ENCODE measurements at places on chromosomes 11 and 22.

GRCh38 chr11:1371026-1371325 lies 18.8 kb upstream of the BRSK2 start:
- no peak overlapping the region for H3K27ac ChIP-seq
- no peak overlapping the region for H3K4me3 ChIP-seq
- no peaks in the 10 kb centered on the region for H3K4me1 ChIP-seq
- DNase-seq: no peak
- H3K36me3 ChIP-seq: no peaks in the 10 kb centered on the region

GRCh38 chr11:101576456-101576855 lies 7.4 kb downstream of the TRPC6 start:
- no peaks in the 10 kb centered on the region for H3K4me1 ChIP-seq
- no peak overlapping the region for H3K27ac ChIP-seq
- DNase-seq: no peak
- H3K27me3 ChIP-seq: no peaks in the 10 kb centered on the region
- no peak overlapping the region for H3K4me3 ChIP-seq

DNA sequence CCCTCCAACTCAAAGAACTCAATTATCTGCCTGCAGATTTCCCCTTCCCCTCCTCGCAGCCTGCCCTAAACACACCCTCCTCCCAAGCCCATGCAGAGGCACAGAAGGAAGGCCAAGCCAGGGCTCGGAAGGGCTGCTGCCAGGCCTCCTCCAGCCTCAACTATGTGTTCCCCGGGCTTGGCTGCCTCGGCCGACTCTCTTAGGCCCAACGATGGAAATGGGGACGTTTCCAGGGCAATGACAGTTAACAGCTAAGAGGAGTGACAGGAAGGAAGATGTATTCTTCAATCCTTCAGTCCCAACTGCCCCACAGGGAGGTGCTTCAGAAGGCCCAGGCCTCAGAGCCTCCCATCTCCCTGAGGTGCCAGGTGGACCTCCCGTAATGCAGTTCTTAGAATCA lies 104.0 kb upstream of the AKIP1 start:
- H3K4me1 ChIP-seq: no peaks in the 10 kb centered on the region
- no peak overlapping the region for H3K4me3 ChIP-seq
- H3K27me3 ChIP-seq: no peaks in the 10 kb centered on the region
- H3K27ac ChIP-seq: no peak overlapping the region
- no peaks in the 10 kb centered on the region for H3K36me3 ChIP-seq

DNA sequence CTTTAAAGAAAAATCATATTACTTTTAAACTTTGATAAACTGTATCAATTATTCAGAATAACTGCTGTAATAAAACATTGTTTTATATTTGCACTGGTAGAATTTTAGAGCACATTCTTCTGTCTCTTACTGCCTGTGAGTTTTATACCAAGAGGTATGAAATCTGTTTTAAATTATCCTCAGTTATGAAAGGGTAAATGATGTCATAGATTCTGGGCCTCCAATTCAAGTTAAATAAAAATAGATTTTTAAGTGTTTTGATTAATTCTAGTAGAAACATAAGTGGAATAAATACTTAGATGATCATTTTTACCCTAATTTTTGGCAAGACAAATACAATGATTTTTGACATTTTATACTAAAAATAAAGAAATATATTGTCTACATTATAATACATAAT lies 93.0 kb downstream of the GUCY1A2 start:
- no peaks in the 10 kb centered on the region for H3K36me3 ChIP-seq
- H3K4me1 ChIP-seq: no peaks in the 10 kb centered on the region
- no peak overlapping the region for H3K27ac ChIP-seq
- no peak for DNase-seq

DNA sequence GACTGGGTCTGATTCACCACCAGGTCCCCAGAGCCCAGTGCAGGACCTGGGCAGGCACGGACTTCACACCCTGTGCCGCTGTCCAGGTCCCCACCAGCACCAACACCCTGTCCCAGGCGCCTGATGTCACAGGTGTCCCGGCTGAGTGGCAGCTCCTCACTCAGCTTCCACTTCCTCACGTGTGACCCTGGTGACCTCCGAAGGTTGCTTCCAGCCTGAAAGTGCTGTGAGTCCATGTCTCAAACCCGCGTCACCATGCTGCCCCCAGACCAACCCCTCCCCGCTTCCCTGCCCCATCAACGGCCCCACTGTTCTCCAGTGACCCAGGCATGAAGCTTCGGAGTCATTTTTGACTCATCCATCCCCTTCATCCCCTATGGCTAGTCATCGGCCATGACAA lies 25.7 kb upstream of the PICK1 start:
- H3K27me3 ChIP-seq: no peaks in the 10 kb centered on the region
- H3K4me3 ChIP-seq: no peak overlapping the region
- H3K4me1 ChIP-seq: peaks cover 46% of the 10 kb centered on the region

DNA sequence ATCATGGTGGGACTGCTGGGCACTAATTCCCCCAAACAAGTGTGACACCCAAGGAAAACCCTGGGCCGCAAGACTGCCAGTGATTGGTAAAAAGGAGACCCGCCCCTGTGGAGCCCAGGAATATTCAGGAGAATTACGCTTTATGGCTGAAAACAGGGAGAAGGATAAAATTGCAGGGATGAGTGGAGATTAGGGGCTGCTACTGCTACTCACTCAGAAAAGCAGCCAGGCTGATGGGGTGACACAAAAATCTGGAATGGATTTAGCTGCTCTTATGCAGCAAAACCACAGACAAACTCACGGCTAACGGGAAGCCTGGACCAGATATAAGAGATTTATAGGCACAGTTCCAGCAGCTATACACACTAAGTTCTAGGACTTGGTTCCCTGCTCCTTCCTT lies 4.4 kb upstream of the FBXO3 start:
- DNase-seq: no peak
- H3K36me3 ChIP-seq: no peaks in the 10 kb centered on the region
- H3K27me3 ChIP-seq: peaks cover 5% of the 10 kb centered on the region
- no peak overlapping the region for H3K4me3 ChIP-seq

DNA sequence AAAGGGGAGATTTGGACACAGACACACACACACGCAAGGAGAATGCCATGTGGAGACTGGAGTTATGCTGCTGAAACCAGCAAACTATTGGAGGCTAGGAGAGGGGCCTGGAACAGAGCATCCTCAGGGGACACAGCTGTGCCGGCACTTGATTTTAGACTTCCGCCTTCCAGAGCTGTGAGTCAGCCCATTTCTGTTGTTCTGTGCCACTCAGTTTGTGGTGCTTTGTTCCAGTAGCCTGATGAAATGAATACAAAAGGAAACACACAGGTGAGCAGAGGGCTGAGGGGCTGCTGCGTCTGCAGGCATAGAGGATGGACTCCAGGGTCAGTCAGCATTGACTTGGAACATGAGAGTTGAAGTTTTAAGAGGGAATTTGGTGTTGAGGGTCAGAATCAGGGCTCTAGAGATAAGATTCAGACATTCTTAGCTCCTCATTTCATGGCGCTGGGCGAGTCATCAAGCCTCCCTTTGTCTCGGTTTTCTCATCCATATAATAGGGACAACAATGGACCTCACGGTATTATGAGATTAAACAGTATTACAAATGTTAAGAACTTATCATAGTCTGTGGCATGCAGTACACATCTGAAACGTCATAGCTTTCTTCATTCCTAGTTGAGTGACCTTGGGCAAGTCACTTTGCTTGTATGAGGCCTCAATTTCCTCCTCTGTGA lies 191.0 kb downstream of the MIAT start:
- no peak overlapping the region for H3K4me3 ChIP-seq
- H3K27ac ChIP-seq: no peak overlapping the region
- H3K27me3 ChIP-seq: no peaks in the 10 kb centered on the region

DNA sequence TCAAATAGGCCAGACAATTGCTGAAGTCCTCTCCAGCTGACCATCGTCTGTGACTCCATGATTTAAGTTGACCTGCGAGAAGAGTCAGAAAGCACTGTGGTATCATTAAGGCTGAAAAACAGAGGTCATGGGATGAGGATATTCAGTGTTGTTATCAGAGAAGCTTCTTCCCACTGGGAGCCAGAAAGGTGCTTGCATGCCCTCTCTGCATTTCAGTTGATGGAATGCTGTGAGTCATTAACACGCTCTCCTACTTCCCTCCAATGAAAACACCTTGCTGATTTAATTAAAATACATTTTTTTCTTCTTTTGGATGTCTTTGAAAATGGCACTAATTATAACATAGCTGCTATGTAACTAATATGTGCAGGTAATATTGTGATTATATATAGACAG lies 667.0 kb downstream of the NTM start:
- H3K4me3 ChIP-seq: no peak overlapping the region
- DNase-seq: no peak
- H3K4me1 ChIP-seq: no peaks in the 10 kb centered on the region
- no peaks in the 10 kb centered on the region for H3K36me3 ChIP-seq
- H3K27me3 ChIP-seq: no peaks in the 10 kb centered on the region
- no peak overlapping the region for H3K27ac ChIP-seq

- no peak overlapping the region for H3K27ac ChIP-seq
- no peak for DNase-seq
- H3K36me3 ChIP-seq: no peaks in the 10 kb centered on the region
Measured at GRCh38 chr22:38953577-38954413, 3.6 kb upstream of the APOBEC3A start.

- H3K36me3 ChIP-seq: no peaks in the 10 kb centered on the region
- no peak for DNase-seq
- H3K4me3 ChIP-seq: no peak overlapping the region
- peaks cover 2% of the 10 kb centered on the region for H3K4me1 ChIP-seq
Measured at GRCh38 chr22:33584152-33584551, 336.1 kb downstream of the LARGE1 start.

GRCh38 chr11:18223591-18224387 lies 12.8 kb downstream of the SAA4 start:
- no peaks in the 10 kb centered on the region for H3K4me1 ChIP-seq
- no peak for DNase-seq
- no peaks in the 10 kb centered on the region for H3K36me3 ChIP-seq

DNA sequence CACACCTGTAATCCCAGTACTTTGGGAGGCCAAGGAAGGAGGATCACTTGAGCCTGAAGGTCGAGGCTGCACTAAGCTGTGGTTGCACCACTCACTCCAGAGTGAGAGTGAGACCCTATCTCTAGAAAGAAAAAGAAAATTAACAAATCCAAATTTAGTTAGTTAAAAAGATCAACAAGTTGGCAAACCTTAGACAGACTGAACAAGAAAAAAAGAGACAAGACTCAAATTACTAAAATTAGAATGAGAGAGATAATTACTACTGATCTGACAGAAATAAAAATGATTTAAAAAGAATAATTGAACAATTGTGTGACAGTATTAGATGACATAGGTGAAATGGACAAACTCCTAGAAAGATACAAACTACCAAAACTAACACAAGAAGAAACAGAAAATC lies 13.6 kb downstream of the CHEK2 start:
- H3K27me3 ChIP-seq: no peaks in the 10 kb centered on the region
- no peak overlapping the region for H3K4me3 ChIP-seq
- peaks cover 34% of the 10 kb centered on the region for H3K36me3 ChIP-seq
- DNase-seq: no peak
- H3K27ac ChIP-seq: no peak overlapping the region

DNA sequence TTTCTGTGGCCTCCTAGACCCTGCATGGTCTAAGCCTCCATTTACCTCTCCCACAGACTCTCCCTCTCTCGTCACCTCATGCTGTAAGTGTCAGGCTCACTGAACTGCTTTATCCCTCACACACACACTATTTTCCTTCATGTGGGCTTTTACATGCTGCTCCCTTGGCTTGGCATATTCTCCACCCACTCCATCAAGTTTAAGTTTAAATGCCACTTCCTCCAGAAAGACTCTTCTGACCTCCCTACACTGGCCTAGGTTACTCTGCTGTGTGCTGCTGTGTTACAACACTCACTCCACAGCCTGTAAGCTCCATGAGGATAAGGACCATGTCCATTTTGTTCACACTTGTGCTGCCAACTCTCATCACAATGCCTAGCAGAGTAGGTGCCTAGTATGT lies 2.5 kb downstream of the DCHS1 start:
- no peaks in the 10 kb centered on the region for H3K4me1 ChIP-seq
- H3K27me3 ChIP-seq: no peaks in the 10 kb centered on the region
- H3K36me3 ChIP-seq: no peaks in the 10 kb centered on the region
- DNase-seq: no peak
- H3K27ac ChIP-seq: no peak overlapping the region

- H3K4me3 ChIP-seq: no peak overlapping the region
- no peaks in the 10 kb centered on the region for H3K4me1 ChIP-seq
- peak; percentile 45 for DNase-seq
- no peaks in the 10 kb centered on the region for H3K36me3 ChIP-seq
- no peaks in the 10 kb centered on the region for H3K27me3 ChIP-seq
- H3K27ac ChIP-seq: no peak overlapping the region
Measured at GRCh38 chr11:38824573-38824972, 2226.5 kb upstream of the RAG2 start.

DNA sequence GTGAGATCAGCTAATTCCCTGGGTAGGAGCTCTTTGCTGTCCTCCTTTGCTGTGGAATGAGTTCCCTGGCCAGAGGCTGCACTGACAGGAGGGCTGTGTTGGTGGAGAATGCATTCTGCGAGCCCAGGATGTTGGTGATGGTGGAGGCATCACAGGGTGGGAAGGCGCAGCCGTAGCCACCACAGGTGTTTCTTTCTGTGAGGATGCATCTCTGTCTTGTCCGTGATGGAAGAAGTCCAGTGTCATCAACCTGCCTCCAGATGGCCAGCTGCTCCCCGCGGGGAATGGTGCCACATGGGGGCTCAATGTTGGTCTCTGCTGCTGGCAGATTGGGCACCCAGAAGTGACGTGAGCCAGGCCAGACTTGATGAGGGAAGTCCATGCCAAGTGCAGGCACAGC lies 972.1 kb downstream of the TBC1D22A start:
- DNase-seq: no peak
- no peaks in the 10 kb centered on the region for H3K4me1 ChIP-seq
- H3K4me3 ChIP-seq: no peak overlapping the region
- H3K36me3 ChIP-seq: no peaks in the 10 kb centered on the region

DNA sequence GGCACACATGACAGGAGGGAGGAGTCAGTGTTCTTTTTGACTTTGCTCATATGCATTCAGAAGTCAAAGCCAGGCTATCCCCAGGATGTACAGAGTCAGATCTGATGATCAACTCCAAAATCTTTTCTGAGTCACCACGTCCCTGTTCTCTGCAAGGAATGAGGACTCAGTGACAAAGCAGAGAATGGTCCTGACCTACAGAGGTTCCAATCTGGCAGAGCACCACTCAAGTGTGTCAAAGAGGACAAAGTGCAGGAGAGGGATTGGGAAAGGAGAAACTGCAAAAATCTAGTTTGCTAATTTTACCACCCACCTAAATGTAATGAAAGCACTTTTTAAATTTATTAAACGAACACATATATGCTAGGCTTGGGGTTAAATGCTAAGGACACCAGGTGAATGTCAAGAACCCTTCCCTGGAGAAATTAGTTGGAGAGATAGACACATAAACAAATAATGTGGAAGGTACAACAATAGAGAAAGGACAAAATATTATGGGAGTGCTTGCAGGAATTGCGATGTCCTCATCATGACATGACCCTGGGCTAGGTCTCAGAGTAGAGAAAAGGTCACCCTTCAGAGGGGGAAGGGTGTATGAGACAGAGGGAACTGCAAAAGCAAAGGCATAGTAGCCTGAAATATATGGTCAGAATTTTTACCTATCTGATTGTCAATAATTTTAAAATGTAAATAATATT lies 56.3 kb downstream of the MTNR1B start:
- H3K27ac ChIP-seq: no peak overlapping the region
- H3K4me3 ChIP-seq: no peak overlapping the region
- no peaks in the 10 kb centered on the region for H3K36me3 ChIP-seq
- 0 out of 2 replicates have a peak, but pooled peaks cover 2% of the 10 kb centered on the region for H3K27me3 ChIP-seq
